ENCODE measurements at places on chromosomes 11 and 22. TPM values are rescaled to one million over a fixed set of nuclear protein-coding genes. Genes with fewer than 3 reads are reported as not detected.

- DNase-seq, result no peak
Measured at GRCh38 chr22:39259666-39260065, 14.9 kb upstream of the PDGFB start.

The SYT7 gene
- 0.38 TPM for total RNA-seq

The SLC22A8 gene
- total RNA-seq, result not detected

DNA sequence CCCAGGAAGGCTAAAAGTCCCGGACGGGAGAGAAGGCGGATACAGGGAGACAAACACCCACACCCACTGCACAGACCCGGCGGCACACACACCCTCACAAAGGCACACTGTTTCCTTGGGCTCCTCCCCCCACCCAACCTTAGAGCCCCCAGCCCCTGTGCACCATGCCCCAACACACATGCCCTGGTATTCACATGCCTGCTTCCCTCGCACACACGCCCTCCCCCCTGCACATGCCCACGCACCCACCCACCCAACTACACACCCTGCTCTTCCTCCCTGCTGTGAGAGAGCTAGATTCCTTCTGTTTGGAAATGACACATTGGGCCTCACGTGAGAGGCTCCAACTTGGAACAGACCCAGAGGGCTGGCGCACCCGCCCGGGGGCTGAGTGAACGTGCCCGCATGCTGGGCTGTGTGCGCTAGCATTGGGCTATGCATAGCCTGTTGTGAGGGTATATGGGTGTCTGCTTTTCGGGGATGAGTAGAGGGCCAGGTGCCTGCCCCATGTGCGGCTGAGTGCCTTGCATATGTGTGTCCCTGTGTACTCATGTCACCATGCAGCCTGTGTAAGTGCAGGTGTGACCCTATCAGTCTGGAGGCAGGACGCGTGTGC, 518 bp upstream of the CHRM1 start:
- DNase-seq, result no peak

GRCh38 chr22:18000441-18001039, 23.8 kb downstream of the MICAL3 start:
- DNase-seq, result peak; percentile 17

DNA sequence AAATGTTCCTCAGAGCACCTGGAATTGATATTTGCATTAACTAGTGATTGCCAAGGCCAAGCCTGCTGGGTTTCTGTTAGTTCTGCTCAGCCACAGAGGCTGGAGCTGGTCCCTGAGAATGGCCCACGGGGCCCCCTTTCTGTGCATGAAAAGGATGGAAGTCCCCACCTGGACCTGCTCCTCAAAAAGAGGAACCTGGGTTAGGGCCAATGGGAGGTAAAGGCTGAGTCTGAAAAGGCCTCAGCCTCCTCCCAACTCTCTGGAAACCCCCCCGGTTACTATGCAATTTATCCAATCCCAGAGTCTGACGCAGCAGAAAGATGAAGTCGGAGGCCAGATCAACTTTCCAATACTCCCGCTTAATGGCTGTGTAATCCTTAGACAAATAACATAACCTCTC, 6.8 kb upstream of the CREB3L1 start:
- DNase-seq, result no peak

DNA sequence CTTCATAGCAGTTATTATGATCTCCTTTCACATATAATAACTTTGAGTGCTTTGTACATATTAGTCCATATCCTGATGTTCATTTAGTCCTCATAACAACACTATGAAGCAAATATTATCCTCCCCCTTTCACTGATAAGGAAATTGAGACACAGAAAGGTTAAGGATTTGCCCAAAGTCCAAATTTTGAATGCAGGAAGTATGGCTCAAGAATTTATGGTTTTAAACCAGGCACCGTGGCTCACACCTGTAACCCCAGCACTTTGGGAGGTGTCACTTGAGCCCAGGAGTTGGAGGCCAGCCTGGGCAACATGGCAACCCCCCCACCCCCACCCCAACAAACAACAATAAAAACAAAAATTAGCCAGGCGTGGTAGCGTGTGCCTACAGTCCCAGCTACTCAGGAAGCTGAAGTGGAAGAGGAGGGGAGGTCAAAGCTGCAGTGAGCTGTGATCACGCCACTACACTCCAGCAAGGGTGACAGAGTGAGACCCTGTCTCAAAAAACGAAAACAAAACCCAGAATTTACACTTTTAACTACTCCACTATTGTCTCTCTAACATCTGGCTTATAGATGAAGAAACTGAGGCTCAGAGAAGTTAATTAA, 8.6 kb downstream of the CCDC34 start:
- DNase-seq, result no peak
